ENCODE measurements at places on chromosomes 7 and 10.

DNA sequence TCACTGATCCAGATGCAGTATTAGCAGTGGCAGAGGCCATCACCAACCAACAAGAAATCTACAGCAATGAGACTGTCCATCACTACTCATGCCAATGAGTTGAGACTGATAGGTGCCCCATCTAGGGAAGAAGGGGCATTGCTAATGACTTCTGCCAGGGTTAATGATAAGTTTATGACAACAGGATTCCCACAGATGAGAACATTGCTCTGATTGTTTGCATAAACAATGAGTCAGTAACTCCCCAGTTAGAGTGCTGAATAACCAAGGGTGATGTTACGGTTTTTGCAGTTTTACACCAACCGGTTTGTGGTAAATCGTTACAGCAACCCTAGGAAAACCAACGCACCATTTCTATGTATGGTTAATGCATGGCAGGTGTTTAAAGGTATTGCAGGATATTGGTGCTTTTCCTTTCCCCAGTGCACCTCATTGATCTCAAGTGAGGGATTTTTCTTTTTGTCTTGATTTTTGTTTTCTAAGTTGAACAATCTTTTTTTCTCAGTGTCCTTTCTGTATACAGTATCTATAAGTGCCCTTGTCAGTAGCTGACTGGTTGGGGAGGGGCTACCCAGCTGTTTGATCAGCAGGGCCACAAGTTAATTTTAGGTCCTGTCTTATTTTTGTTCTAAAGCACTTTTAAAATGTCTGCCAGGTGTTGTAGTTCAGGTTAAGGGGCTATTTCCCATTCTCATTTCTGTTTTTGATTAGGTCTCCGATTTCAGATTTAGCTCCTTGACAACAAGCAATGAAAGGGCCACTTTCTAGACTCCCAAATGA lies 3.9 kb upstream of the CSGALNACT2 start:
- no peak for DNase-seq

DNA sequence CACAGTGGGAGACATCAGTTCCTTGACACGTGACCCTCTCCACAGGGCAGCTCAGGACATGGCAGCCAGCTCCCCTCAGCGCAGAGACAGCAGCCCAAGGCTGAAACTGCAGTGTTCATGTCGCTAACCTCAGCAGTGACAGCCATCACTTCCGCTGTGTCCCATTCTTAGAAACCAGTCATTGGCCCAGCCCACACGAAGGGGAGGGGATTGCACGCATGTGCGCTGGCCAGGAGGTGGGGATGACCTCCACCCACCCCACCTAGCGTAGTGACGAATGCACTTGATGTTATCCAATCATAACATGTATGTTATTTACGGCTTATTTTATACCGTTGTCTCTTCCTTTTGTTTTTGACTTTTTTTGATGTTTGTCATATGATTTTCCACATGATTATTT lies 36.9 kb upstream of the EGFR start:
- DNase-seq, result no peak

DNA sequence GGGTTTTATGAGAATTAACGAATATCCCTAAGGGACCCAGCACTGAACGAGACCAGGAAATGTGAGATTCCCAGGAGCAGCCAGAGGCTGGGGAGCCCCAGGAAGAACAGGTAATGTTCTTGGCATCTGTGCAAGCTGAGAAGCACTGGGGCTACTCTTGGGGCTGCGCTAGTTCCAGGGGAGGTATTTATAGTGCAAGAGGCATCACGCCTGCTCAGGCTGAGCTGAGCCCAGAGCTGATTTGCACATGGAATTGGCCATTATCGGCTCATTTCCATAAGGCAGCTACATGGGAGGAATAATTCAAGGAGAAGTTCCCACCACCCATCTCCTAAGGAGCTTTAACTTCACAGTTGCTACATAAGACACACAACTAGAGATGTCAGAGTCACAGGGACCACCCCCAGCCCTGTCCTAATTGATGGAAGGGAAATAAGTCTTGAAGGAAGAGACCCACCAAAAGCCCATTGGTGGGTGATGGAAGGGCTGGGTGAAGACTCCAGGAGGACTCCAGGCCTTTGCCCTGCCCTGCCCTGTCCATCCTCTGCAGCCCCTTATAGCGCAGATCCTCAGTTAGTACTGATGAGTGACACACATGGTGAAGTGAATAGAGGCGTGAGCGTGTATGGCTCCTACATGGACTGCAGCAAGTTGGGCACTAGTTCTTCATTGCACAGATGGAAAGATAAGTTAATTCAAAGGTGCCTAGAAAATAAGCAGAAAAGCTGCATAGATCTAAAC lies 178.9 kb downstream of the GRID1 start:
- DNase-seq, result no peak

GRCh38 chr7:134645935-134646334 lies 718 bp upstream of the BPGM start:
- no peak for DNase-seq

- DNase-seq, result no peak
These were observed 261.4 kb downstream of the MTERF1 start for GRCh38 chr7:91618776-91619765.

GRCh38 chr10:49309691-49310411 lies 10.9 kb downstream of the C10orf71 start:
- no peak for DNase-seq

DNA sequence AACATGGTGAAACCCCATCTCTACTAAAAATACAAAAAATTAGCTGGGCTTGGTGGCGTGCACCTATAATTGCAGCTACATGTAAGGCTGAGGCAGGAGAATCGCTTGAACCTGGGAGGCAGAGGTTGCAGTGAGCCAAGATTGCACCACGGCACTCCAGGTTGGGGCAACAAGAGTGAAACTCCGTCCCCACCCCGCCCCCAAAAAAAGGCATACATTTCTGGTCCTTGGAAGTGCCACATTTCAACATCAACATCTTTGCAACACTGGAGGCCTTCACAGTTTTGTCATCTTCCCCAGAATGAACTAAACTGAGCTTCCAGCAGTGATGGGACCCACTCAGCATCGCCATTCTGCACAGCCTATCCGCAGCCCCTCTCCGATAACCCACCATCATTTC lies 36.6 kb downstream of the FAM53B start:
- DNase-seq, result no peak

DNA sequence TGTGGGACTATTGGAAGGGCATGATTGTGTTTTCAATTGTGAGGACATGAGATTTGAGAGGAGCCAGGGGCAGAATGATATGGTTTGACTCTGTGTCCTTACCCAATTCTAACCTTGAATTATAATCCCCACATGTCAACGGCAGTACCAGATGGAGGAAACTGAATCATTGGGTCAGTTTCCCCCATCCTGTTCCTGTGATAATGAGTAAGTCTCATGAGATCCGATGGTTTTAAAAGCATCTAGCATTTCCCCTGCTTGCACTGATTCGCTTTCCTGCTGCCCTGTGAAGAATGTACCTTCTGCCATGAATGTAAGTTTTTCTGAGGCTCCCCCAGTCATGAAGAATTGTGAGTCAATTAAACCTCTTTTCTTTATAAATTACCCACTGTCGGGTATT lies 1367.1 kb downstream of the XPNPEP1 start:
- DNase-seq, result no peak

DNA sequence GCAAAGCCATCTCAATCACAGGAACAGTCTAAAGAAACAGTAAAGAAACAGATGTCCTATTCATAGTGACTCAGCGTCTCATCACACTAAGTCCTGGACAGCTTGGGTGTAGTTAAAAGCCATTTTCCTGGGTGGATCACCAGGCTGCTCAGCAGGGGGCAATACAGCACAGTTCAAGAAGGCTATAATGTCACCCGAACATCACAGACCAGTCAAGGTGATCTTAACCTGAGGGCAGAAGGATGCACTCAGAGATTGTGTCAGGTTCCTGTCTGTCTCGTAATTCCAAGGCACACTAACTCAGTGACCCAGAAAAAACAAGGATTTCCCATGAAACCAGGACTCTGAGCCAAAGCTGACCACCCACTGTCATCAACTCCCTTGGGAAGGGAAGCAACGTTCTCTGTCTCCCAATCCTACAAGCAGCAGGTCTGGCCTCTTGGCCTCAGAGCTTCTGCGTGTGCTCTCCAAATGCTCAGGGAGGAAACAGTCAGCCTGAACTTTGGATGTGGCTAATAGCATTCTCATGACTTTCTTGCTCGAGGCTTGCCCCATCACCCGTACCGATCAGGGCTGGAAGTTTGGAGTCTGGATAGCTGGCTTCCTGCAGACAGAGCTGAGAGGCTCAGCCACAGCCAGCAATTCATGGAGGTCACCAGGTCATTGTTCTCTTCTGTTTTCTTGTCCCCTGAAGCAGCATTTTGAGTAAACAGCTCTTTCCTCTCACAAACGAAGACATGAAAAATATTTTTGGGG lies 90.4 kb upstream of the FAM171A1 start:
- peak; percentile 66 for DNase-seq

GRCh38 chr10:91683975-91684374 lies 51.1 kb upstream of the PPP1R3C start:
- DNase-seq, result no peak

DNA sequence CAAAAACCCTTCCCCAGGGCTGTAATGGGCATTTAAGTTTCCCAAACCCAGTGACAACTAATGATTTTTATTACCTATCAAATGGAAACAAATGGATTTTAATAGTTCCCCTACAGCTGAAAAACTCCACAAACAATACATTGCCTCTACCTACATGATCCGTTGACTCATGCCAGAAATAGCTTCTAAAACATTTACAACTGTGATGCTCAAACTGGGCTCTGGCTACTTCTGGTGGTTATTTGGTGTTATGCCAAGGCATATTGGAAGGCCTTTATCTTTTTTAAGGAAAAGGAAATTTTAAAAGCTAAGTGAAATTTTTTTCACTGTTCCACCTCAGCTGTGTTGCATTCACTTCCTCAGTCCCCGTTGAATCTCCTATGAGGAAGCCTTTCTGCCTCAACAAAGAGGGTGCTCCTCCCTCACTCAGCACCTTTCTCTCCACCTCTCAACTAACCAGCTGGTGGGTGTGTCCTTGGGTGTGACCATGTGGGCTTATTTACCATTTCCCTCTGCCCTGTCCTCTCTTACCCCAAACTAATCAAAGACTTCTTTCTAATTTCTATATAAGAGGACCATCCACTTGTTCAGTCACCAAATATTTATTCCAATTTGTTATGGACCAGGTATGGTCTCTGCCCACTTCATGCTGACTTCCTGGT lies 82.9 kb downstream of the PRTFDC1 start:
- DNase-seq, result no peak

DNA sequence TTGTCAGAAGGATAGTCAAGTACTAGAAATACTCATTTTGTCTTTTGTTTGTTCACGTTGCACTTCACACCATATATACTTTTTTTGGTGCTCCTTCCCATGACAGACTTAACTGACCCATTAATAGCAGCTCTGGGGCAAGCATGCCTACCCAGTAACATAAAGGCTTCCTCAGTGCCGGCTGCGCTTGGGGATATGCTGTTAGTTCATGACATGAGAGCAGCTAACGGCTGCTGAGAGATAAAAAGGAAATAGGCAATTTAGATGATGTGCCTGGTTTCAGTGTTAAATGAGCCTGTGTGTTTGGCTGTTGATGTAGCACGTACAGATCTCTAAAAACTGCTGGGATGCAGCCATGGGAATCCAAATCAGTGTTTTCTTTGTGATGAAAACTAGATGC lies 86.4 kb downstream of the TAX1BP1 start:
- no peak for DNase-seq

DNA sequence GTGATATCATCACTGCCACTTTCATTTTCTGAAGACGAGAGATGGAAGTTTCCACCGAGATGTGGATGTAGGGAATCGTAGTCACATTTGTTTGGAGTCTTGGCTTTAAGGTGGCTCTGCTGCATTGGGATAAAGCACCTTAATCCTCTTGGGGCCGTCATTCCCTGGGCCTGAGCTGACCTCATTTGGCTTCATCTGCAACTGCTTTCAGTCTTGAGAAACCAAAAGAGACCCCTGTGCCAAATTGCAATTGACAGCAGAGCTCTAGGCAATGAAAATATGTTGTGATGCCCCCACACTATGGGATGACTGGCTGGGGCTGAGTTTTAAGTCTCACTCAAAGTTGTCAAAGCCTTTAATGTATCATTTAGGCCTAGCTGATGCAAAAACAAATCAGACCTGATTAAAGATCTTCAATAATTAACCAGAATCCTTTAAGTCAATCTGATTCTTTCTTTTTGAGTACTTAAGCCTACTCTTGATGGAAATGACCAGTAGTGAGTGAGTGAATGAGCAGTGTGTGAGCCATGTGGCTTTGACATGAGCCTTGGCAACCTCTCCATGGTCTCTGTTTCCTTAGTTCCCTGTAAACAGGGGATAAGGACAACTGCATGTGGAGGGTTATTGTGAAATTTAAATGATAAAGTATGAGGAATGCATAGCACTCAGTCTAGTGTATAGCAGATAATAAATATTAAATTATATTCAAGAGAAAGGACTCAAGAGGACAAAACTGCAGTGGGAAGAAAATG lies 155.0 kb downstream of the BMPER start:
- DNase-seq, result no peak

GRCh38 chr7:44283381-44284211 lies 41.8 kb downstream of the CAMK2B start:
- DNase-seq, result no peak

GRCh38 chr10:14062528-14063260 lies 268.0 kb downstream of the FRMD4A start:
- no peak for DNase-seq

GRCh38 chr7:46764100-46764936 lies 817.6 kb downstream of the TNS3 start:
- no peak for DNase-seq

- no peak for DNase-seq
These were observed 23.8 kb upstream of the LARP4B start for GRCh38 chr10:955127-955819.
